Adrenal gland (tissue), 19 donors: ENCODE measurements at places on chromosomes 3 and 15. TPM values are rescaled to one million over a fixed set of nuclear protein-coding genes. Genes with fewer than 3 reads are reported as not detected.

ZBBX gene
- not detected for total RNA-seq

PRR23A gene
- total RNA-seq = not detected

TOMM70 gene
- total RNA-seq = 39.3 TPM

COMMD2 gene
- 27.9 TPM for total RNA-seq

DNA sequence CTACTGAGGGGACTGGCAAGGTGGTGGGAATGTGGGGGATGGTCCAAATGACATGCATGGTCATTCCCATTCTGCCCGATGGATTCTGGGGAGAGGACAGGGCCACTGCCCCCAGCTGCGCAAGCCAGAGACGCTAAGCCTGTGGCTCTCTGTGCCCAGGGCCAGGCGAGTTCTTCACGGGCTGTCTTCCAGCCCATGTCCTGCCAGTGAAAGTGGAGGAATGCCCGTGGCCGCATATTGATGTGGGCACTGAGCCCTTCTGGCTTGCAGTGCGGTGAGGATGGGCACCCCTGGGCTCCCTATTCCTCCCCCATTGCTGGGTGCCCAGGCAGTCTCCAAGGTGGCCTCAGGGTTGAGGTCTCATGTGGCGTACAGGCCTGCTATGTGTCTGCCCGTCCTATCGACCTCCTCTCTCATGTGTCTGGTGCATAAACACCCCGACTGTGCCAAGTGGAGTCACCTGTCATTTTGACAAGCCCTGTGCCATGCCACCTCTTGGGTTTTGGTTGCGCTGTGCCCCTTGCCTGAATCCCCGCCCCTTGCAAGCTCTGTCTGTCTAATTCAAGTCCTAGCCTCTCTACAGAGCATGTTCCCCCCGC, 116.8 kb downstream of the TMEM266 start:
- no peaks in the 10 kb centered on the region for H3K27me3 ChIP-seq
- H3K4me3 ChIP-seq = no peak overlapping the region
- DNase-seq = no peak
- no peak overlapping the region for H3K27ac ChIP-seq
- H3K36me3 ChIP-seq = no peaks in the 10 kb centered on the region
- no peaks in the 10 kb centered on the region for H3K4me1 ChIP-seq

GRCh38 chr15:31342781-31343626, 16.4 kb downstream of the KLF13 start:
- no peaks in the 10 kb centered on the region for H3K27me3 ChIP-seq
- peaks cover 81% of the 10 kb centered on the region for H3K4me1 ChIP-seq
- H3K36me3 ChIP-seq = no peaks in the 10 kb centered on the region
- H3K4me3 ChIP-seq = no peak overlapping the region
- DNase-seq = no peak
- peak overlapping the region; percentile 83 for H3K27ac ChIP-seq

DNA sequence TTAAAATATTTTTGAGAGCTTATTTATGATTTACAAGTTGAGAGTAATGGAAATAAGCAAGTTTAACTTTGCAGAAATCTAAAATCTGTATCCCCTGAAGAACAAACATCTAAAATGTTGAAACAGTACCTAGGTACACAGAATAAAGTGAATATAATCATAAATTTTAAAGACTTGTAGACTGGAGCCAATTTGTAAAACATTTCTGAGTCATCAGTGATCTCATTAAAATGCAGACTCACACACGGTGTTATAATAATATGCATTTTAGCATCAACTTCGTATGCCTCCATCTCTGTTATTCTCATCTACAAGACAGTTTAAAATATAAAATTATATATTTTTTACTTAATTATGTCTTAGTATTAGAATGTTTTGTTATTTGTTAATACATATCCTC, 399.5 kb upstream of the GOLIM4 start:
- no peaks in the 10 kb centered on the region for H3K4me1 ChIP-seq
- H3K4me3 ChIP-seq = no peak overlapping the region
- no peaks in the 10 kb centered on the region for H3K36me3 ChIP-seq
- H3K27me3 ChIP-seq = no peaks in the 10 kb centered on the region
